Right renal pelvis (tissue), 4 donors: ENCODE measurements at places on chromosomes 4 and X. TPM values are rescaled to one million over a fixed set of nuclear protein-coding genes. Genes with fewer than 3 reads are reported as not detected.

GRCh38 chrX:82627568-82627967, 880.5 kb upstream of the POU3F4 start:
- no peak for DNase-seq

DNA sequence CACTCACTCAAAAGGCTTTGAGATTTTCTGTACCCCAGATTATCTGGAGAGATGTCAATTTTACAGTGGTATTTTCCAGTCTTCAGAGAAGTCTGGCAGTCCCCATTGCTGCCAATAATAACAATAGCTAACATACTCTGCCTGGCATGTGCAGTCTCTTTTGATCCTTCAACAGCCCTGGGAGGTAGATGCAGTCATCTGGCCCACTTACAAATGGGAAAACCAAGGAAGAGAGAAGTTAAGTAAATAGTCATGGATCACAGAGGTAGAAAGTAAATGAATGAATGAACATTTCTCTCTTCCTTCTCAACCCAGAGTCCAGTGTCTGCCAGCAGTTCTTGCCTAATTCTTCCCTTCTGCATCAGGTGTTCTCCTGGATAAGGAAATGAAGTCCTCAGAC, 113.0 kb upstream of the EDNRA start:
- DNase-seq: no peak

GRCh38 chr4:40202474-40202873, 5.6 kb downstream of the RHOH start:
- no peak for DNase-seq

DNA sequence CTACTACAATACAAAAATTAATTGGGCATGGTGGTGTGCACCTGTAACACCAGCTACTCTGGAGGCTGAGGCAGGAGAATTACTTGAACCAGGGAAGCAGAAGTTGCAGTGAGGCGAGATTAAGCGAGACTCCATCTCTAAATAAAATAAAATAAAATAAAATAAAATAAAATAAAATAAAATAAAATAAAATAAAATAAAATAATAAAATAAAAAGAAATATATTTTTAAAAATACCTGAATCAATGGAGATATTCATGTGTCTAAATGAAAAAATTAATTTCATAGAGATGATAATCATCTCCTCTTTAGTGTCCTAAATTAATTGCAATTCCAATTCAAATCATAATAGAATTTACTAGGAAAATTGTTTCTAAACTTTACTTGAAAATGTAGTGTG, 406.1 kb upstream of the POU3F4 start:
- DNase-seq: no peak

GRCh38 chrX:118345045-118345463, 852 bp upstream of the WDR44 start:
- DNase-seq: no peak

DNA sequence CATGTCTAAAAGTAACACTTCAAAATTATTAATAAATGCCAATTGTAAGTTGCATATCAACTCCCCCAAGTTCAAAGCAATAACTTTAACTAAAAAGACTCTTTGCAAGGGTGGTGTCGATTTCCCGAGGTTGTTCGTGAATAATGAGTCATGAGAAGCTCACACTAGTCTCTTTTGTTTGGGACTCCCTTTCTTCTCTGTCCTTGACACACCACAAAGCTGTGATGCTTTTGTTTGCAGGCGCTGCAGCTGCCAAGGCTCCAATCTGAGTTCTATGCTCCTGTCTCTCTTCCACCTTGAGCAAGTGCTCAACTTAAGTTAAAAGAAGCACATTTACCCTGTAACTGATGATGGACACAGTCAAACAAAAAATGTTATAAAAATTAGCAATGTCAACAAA, 65.9 kb downstream of the FAT1 start:
- no peak for DNase-seq

DNA sequence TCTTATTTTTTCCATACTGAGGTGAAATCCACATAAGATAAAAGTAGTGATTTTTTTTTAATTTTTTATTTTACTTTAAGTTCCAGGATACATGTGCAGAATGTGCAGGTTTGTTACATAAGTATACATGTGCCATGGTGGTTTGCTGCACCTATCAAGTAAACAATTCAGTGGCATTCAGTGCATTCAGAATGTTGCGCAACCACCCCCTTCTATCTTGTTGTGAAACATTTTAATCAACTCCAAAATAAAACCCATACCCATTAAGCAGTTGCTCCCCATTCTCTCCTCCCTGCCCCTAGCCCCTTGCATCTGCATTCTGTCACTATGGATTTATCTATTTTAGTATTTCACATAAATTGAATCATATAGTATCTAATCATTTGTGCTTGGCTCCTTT, 121.2 kb downstream of the KLHL13 start:
- DNase-seq: no peak

DNA sequence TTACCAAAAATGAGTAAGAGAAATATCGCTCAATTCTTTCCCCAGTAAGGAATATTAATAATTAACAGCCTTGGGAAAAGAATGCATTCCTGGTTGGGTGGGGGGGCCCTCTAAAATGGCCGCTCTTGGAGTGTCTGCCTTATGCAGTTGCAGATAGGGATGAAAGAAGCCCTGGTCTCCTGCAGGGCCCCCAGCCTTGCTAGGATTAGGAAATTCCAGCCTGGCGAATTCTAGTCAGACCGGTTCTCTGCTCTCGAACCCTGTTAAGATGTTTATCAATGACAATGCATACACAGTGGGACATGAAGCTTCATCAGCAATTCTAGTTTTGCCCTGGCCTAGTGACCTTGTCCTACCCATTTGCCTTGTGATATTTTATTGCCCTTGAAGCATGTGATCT, 1047.7 kb upstream of the GRID2 start:
- no peak for DNase-seq

DNA sequence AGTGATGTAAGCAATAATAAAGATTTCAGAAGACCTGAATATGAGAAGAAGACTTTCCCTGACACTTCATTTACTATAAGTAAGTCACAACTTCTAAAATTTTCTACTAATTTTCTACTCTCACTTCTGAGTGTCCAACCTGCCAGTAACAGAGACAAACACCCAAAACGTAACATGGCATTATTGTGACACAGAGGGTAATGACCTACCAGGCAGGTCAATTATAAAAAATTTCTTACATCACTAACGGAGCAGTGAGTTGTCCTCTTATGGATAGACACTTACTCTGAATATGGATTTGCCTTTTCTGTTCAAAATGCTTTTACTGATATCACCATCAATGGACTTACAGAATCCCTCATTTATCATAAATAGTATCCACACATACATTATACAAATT, 405.9 kb upstream of the MAGEB16 start:
- no peak for DNase-seq

- DNase-seq: no peak
These were observed 21.9 kb upstream of the ADH4 start for GRCh38 chr4:99165978-99166377.

GRCh38 chr4:18241727-18242126, 220.2 kb upstream of the LCORL start:
- no peak for DNase-seq

DNA sequence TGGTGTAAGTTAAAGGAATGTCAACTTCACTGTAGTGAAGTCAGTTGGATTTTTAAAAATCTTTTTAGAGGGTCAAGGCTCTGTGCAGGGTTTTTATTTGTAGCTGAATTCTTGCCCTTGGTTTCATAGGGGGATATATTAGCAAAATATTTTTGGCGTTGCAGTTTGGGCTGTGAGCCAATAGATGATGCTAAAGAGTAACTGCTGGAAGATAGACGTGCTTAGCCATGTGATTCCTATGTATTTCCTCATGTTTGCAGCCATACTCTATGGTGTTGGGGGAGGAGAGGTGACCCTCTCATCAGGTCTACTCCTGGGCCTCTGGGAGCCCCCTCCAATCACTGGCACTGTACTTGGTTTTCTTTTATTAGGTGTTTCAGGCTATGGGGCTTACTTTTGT, 246.7 kb upstream of the ARHGAP24 start:
- no peak for DNase-seq

- no peak for DNase-seq
These were observed 3.6 kb downstream of the CWH43 start for GRCh38 chr4:48989461-48990203.

DNA sequence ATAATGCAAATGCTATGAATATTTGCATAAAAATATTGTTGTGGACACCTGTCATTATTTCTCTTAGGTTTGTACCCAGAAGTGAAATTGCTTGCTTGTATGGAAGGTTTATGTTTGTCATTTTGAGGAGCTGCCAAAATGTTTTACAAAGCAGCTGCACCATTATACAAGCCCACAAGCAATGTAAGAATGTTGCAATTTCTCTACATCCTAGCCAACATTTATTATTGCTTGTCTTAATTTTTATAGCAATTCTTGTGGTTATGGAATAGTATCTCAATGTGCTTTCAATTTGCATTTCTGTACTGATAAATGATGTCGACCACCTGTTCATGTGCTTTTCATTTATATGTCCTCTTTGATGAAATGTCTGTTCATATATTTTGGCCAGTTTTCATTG, 18.7 kb upstream of the RBMX start:
- DNase-seq: no peak

DNA sequence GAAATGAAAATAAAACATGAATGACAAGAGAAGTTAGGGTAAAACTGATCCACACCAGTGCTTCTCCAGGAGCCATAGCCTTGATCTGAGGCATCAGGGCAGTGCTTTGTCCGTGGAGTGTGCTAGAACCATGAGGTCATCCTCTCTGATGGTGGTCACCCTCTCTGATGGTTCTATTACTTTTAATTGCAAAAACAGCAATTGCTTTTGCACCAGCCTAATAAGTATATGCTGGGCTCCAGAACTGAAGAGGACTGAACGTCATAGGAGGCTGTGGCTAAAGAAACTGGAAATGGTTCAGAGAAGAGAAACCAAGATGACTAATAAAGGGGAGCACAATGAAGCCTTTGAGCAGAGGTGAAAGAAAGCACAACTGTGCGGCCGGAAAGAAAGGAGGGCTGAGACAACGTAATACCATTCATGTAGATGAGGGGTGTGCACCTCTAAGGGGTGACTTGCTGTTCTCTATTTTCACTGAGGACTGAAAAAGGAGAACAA, 17.0 kb upstream of the TMEM154 start:
- no peak for DNase-seq

DNA sequence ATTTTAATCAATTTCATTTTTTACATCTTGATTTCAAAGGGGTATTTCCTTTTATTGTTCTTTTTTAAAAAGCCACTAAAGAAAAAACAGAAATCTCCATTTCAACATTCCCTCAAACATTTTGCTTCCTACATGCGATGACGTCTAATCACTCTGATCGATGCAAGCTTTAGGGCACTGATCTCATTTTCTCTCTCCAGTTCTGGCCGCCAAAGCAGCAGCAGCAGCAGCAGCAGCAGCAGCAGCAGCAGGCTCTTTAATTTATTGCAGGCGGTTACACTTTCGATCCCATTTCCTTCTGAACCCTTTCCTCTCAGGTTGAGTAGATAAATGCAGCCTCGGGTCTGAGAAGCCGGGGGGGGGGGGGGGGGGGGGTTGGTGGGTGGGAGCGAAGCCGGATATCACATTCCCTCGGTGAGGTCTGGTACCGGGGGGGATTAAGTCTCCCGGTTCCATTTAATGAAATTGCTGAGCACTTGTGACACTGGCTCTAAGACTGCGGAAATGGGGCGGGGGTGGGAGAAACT, 3.4 kb upstream of the PCDH7 start:
- DNase-seq: no peak

DNA sequence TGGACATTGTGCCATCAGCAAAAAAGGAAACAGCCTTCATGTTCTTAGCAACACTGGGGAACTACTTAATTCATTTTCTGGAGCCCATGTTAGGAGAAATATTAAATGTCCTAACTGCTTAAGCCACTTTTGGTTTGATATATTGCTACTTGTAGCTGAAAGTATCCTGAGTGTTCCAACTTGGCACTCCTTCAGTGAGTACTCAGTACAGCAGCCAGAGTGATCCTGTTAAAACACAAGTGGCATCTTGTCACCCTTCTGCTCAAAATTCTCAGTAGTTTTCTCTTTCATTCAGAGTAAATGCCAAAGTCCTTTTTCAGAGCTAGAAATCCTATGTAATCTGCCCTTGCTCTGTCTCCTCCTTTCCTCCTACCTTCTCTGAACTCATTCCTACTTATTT, 522.0 kb downstream of the GRID2 start:
- DNase-seq: no peak

GRCh38 chr4:25477221-25477620, 100.2 kb downstream of the ANAPC4 start:
- DNase-seq: no peak

GRCh38 chrX:38375891-38376290, 23.5 kb downstream of the OTC start:
- DNase-seq: no peak

GRCh38 chrX:37010496-37010895, 2.3 kb downstream of the FAM47C start:
- DNase-seq: no peak

- no peak for DNase-seq
These were observed 73.8 kb upstream of the DCLK2 start for GRCh38 chr4:150004481-150004880.

DNA sequence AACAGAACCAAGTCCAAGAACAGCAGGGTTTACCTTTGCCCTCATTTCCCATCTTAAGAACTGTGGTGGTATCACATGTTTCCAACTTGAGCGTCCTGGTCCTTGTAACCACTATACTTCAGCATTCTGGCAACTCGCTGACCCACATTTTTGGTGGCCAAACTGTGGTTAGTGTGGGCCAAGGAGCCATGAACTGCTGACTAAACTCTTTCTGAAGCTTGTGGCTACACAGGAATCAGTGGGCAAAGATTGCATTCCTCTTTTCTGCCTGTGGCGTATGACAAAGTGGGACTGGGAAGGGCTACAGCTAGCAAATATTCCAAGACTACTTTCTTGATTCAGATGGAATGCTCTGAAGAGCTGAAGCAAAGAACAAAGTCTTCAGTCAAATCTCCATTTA, 106.3 kb upstream of the MID1 start:
- no peak for DNase-seq

GRCh38 chr4:176927664-176928063, 134.9 kb upstream of the VEGFC start:
- no peak for DNase-seq

DNA sequence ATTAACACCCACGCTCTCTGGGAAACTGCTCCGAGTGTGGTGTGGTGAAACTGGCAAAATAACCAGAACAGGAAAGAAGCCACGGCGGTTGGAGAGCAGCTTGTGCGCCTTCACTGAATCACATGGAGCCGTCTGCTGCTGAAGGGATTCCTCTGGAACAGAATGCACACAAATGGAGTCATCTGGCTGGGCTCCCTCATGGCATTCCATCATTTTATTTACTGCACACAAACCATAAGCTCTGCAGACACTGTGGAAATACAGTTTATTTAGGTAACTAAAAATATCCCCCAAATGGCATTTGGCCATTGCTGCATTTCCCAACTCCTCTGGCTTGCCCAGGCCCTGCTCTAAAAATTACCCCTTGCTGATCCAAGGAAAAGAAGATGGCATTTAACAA, 187.0 kb upstream of the S100G start:
- no peak for DNase-seq

CXCL11 gene
- polyA plus RNA-seq: 0.45 TPM

BEX1 gene
- polyA plus RNA-seq: 73.6 TPM

CYLC1 gene
- not detected for polyA plus RNA-seq

EIF2S3 gene
- 185 TPM for polyA plus RNA-seq

CT45A1 gene
- polyA plus RNA-seq: not detected

CRLF2 gene
- polyA plus RNA-seq: not detected

CSAG1 gene
- polyA plus RNA-seq: not detected
